ENCODE measurements at places on chromosomes 1 and 21.

DNA sequence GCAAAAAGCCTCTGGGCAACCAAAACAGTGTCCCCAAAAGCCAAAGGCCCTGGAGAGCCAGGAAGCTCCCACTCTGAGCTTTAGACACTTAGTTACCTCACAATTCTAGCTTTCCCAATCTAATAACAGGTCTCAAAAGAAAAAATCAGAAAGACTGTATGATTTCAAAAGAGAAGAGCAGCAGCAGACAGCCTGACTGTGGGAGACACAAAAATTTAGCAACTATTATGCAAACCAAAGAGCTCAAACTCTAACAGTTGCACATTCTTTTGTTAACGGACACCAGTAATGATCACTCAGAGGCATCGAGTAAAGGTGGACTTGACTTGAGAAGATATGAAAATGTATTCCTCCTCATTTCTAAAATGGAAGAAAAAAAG lies 160.1 kb downstream of the SLC45A1 start:
- no peak for DNase-seq

DNA sequence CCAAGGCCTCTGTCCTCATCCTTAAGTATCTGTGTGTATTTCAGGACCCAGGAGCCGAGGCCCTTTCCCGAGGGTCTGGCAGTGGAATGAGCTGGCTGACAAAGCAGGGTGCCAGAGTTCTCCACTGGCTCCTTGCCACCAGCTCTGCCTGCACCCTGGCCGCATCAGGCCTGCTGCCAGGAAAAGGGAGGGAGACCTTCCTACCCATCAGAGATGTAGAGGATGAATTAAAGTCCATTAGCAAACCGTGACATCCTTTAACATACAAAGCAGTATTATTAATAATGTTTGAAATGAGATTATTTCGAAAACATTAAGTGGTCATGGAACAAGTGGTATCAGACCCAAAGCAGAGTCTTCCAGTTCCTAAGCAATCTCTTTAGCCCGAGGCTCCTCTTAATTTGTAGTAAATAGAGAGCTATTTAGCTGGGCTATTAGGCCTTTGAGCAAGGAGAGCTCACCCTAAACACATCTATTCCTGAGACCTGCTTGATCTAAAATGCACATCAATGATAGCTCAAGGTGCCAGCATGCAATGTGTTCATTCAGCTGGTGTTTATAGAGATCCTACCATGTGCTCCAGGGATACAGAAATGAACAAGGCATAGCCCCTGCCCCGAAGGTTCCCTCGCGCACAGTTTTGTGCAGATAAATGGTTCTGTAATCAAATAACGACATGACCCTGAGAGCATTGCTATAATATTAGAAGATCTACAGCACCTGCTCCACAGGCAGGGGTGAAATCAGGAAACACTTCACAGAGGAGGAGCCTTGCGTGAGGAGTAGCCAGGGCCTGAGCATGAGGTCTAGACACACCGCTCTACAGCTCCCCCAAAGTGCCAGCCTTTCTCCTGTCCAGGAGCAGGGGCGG lies 44.0 kb downstream of the FAM163A start:
- DNase-seq: no peak

- no peak for DNase-seq
Measured at GRCh38 chr21:36235058-36235582, 78.5 kb downstream of the DOP1B start.

- DNase-seq: no peak
Measured at GRCh38 chr1:169896013-169896412, 2.3 kb upstream of the SCYL3 start.

DNA sequence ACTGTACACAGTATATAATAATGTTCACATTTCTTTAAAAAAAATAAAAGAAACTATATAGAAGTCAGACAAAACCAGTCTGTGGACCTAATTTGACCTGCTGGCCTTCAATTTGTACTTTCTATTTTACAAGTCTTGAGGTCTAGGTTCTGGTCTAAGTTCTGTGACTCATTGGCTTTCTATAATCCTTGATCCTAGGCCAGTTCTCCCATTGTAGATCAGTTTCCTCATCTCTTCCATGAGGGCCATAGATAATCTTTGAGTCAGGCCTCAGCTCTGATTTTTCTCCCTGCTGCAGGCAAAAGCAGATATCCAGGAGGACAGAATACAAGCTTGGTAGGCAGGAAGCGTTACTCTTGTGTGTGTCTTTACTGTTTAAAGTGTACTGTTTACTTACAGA lies 603.7 kb upstream of the CAMK1G start:
- no peak for DNase-seq

DNA sequence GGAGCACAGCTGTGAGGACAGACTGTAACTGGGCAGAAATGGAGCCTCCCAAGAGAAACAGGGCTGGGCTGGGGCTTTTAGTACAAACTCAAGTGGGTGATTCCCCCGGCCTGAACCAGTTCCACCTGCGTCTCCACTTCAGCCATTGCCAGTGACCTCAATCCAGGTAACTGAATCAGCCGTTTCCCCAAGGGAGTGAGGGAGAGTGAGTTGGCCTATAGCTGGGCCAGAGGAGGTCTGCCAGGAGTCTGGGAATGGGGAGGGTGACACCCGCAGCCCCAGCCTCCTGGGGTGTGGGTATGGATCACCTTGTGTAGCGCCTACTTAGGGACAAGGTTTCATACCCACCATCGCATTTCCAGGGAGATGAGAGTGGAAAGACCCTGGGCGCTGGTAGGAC lies 8.5 kb downstream of the SLC26A9 start:
- DNase-seq: no peak

- no peak for DNase-seq
Measured at GRCh38 chr1:14912839-14913481, 240.6 kb upstream of the TMEM51 start.
